ENCODE measurements at places on chromosomes 1 and 21.
A peak's percentile ranks its signal among the peaks of the same experiment; 100 is the strongest.

DNA sequence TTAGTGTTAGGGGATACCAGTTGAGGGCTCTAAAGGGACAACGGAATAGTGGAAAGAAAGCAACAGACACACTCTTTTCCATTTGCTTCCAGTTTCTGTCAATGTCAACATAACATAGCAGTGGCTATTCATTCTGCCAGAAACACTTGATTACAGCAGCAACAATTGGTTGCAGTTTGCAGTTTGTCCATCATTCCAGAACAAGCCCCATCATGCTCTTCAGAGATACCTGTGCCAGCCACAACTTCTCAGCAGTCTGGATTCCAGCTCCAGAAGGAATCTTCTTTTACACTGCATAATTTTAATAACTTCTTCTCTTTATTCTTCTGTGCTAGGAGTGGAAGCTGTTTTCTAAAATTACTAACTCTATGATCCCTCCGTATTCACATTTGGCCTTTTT, 1521.4 kb downstream of the PLA2G4A start:
- no peak for DNase-seq

GRCh38 chr1:222247811-222248310, 300.0 kb downstream of the HHIPL2 start:
- DNase-seq: no peak

DNA sequence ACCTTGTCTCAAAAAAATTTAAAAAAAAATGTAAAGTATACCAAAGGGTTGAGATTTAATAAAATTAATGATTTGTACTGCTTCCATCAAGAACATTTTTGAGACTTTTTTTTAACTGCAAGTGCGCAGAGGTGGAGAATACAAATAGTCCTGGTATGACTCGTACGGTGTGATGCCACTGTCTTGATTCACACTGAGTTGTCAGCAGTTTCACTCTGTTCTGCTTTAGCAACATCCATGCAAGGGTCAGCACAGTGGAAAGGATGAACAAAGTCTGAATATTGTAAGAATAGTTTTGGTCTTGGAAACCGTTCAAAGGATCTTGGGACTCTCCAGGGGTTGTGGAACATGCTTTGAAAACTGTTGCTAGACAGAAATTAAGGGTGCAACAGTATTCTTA, 40.2 kb downstream of the EXO1 start:
- no peak for DNase-seq

DNA sequence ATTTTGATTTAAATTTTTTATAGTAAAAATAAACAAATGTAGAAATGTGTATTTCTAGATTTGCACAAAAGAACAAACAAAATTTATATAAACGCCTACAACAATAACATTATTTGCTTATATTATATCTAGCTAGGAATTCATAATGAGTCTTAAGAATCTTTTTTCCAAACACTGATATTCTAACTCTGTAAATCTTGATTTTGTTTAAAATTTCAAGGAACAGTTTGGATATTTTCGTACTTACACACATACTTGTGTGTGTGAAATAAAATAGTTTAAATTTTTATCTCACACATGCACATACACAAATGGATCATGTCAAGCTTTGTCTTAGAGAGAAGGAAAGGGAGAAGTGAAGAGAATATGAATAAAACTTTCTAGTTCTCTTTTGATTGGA, 868.1 kb downstream of the LTN1 start:
- no peak for DNase-seq

GRCh38 chr1:18110968-18111367, 3.4 kb downstream of the IGSF21 start:
- peak; percentile 1 for DNase-seq

- DNase-seq: peak; percentile 77
These were observed 26.9 kb upstream of the LRRC3 start for GRCh38 chr21:44428281-44428960.

DNA sequence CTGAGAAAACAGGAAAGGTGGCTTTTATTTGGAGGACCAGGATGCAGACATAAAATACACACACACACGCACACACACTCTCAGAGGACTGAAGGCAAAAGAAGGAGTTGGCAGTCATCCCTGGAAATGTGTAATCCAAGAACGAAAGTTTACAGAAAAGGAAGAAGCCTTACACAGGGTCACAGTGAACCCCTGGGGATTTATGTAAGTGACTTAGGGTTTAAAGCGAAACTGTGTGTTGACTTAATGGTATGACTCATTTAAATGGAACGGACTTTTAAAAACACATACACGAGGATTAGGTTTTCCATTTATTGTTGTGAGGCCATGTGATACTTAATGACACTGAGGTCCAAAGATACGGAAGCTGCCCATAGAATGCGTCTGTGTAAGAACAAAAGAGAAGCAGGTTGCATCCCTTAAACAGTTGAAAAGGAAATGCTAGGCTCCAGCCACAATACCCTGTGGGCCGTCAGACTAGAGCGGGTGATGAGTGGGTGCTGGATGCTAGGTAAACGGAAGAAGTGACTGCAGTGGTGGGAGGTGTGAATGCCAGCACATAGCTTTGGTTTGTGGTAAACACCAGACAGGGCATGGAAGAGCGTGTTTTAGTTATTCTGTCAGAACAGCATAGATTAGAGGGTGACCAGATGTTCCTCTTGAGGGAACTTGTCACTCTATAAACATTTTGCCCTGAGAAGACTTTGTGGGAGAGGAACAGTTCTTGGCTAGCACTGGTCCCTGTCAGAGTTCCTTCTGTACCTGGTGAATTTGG, 21.6 kb upstream of the BCL10 start:
- peak; percentile 76 for DNase-seq

GRCh38 chr1:32339363-32339978, 3.4 kb upstream of the MARCKSL1 start:
- peak; percentile 55 for DNase-seq

- no peak for DNase-seq
These were observed 12.9 kb downstream of the CD55 start for GRCh38 chr1:207334337-207334736.

GRCh38 chr1:51203121-51203873, 32.8 kb upstream of the RNF11 start:
- DNase-seq: no peak

DNA sequence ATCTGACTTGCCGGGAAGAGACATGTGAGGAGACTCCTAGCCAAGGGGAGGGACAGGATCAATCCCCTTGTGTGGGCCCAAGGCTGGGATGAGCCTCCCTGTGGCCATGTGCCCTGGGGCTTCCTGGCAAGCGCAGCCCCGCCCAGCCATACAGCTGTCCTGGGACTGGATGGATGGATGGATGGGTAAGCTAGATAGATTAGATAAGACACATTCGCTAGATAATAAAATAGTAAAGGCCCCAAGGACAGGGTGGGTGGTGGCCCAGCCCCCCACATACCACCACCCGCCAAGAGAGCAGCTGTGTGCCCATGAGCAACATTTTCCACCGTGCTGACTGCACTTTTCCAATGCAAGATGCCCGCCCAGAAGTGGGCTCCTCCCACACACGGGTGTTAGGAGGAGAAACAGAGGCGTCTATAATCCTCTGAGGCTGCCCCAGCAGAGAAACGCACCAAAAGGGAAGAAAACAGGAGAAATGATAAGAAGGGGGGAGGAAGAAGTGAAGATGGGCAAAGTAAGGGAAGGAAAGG, 25.1 kb downstream of the ZBTB17 start:
- peak; percentile 28 for DNase-seq

- no peak for DNase-seq
These were observed 359.4 kb upstream of the ADAMTS5 start for GRCh38 chr21:27326301-27326700.

DNA sequence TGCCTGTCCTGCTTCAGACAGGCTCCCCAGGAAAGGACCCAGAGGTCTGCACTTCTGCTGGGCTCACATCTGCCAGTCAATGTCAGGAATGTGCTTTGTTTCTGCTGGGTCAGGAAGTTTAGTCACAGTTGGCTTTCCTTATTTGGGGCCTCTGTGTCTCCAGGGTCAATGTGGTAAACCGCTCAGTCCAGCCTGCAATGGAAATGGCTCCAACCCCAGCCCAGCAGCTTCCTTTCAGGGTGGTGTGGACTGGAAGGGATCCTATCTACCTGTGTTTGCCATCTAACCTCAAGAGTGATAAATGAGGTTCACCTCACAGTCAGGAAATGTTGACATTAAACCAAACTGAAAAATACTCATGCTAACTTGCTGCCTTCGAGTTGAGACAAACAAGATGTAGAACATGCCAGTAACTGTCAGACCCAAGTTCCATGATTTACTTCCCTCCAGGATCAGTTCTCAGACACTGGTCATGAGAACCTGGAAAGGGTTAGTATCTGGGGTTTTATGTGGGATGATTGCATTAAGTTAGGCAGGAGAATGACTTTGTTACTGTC, 20.3 kb downstream of the ENO1 start:
- DNase-seq: peak; percentile 79

DNA sequence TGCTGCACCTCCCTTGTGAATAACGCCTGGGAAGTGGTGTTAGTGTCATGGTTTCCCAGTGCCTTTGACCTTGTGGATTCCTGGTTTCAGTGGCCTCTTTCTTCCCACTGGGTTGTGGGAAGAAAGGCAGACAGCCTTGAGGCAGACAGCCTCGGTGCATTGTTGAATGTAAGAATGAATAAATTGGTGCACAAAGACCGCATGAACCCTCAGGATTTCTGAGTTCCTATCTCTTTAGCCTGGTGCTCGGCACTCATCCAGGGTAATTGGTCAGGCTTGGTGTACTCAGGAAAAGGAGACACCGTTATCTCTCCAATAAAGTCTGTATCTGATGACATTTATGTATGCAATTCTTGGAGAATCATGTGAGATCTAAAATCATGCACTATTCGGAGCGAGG, 5.1 kb downstream of the ZNF362 start:
- no peak for DNase-seq

GRCh38 chr1:225488676-225489075, 60.8 kb upstream of the LBR start:
- no peak for DNase-seq

DNA sequence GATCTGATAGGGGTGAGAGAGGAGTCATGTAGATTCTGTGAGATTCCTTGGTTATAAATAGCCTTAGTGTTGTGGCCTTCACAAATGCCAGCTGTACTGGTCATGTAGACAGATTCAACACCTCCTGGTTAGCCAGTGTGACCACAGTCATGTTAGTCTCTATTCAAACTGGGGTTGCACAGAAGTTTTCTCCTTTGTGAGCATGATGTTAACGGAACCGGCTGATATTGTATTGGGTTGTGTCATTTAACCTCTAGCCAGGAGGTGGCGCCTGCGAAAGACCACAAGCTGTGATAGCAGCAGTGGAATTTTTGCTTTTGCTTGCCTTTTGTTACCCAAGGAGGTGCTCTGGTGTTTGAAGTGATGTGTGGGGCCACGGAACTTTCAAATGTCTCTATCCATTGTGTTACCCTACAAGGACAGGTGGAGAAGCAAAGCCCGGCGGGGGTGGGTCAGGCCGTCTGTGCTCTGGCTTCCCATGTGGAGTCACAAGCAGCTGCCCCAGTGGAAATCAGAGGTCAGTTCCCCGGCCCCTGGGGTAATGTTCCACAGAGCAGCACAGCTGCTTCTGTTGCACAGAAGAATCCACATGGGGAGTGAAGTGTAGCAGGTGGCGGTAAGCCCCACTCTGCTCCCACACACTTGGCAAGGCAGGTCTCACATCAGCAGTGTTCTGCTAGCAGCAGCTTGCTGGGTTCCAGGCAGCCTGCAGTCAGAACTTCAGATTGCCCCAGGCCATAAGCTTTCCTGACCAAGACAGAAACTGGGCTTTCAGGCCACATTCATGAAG, 112.6 kb downstream of the ADAMTS1 start:
- peak; percentile 28 for DNase-seq

DNA sequence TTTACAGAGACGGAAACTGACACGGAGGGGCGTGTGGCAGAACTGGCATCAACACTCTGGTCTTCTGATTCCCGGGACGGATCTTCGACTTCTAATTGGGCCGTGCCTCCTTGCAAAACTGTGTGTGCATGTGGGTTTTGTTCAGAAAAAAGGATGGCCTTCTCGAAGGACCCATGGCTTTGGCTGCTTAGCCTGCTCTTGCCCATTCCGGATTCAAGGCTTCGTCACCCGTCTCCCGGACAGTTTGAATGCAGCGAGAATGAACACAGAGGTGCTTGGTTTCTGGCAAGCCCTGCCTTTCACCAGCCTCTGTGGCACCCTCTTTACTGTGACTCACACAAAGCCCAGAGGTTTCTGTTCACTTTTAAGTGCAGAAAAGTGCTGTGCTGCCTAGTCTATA, 120.1 kb downstream of the PRDM2 start:
- DNase-seq: no peak

GRCh38 chr1:41925712-41926111, 7.0 kb upstream of the HIVEP3 start:
- no peak for DNase-seq

DNA sequence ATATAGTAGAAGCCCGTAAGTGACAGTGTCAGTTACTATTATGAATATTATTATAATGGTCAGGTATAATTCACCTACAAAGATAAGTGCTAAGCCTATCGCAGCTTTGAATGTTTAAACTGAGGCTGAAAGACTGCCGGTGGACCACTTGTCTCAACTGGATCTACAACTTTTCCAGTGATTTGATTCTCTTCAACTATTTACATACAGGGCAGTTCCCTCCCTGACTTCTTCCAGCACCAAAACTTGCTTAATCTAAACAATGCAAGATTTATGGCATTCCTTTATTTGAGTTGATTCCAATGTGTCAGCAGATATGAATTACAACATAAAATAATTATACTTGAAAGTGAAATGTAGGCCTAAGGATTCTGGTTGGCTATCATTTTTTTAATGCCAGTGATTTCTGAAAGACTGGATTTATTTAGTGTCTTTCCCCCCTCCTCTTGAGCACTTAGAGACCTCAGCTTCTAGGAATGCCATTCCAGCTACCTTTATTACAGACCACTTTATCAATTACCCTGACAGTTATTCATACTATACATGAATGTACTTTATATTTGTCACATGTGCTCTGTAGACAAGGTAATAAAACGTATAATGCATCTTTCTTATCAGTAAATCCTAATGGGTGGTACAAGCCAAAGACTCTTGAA, 153.3 kb upstream of the C8B start:
- no peak for DNase-seq

DNA sequence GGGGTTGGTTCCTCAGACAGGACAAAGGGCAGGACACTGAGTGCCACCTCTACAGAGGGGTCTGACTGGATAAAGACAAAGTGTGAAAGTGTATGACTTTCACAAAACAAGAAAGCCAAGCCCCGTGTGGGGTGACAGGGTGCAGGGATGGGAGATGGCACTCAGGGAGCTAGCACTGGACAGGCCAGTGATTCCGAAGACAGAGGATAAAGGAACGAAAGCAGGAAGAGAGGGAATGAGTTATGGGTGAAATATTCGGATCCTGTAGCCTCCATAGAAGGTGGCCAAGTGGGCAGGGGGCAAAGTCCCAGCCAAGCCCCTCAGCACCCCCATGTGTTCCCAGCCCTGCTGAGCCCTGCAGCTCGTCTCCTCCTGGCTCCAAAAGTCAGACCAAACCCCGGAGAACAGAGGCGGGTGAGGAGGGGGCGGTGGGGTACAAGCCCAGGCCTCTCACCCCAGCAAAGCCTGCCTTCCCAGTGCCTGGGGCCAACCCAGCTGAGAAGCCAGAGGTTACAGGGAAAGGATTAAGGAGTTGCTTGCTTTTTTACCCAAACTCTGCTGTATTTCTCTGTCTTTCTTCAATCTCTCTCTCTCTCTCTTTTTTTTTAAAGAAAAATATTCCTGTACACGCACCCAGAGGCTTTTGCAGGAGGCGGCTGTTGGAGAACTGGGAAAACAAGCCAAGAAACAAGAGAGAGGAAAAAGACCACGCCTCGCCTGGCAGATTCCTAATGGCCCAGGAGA, 14.0 kb upstream of the WASF2 start:
- no peak for DNase-seq
